ENCODE measurements at places on chromosomes 1 and 21.
A peak's percentile ranks its signal among the peaks of the same experiment; 100 is the strongest.

GRCh38 chr1:77468949-77469710 lies 187.3 kb downstream of the AK5 start:
- no peak for DNase-seq

- DNase-seq, result no peak
Measured at GRCh38 chr1:160625725-160626498, 20.9 kb downstream of the SLAMF1 start.

DNA sequence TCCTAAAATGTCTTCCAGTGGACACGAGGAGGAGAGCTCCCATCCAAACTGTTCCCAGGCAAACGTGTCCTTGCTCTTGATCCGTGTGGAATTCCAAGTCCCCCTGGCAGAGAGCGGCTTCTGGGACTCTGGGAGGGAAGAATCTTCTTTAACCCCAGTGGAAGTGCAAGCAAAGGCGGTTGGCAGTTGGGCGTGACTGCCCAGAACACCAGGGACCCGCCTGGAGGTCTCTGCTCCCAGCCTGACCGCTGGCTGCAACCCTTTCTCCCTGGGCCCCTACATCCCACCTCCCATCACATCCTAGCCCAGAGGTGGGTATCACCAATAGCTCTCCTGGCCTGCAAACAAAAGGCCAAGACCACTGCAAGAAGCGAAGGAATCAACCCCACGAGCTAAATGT lies 17.8 kb downstream of the CASZ1 start:
- DNase-seq, result no peak

DNA sequence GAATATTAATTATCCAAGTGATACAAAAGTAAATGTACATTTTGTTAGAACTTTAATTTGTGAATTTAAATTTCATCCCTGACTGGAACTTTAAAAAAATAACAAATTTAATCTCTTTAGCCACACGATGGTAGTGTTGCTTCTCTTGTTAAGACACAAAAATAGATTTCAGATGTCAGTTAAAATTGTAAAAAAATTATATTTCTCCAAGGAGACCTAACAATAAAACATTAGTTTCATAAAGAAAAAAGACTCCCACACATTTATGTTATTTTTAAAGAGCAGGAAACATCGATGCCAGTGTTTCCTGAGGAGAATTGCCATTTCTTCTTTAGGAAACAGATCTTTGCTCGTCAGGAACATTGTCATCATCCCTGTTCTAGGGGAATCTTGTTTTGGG lies 74.0 kb upstream of the DEPDC1 start:
- DNase-seq, result no peak

GRCh38 chr1:20640183-20640597 lies 6.9 kb downstream of the PINK1 start:
- DNase-seq, result peak; percentile 69

DNA sequence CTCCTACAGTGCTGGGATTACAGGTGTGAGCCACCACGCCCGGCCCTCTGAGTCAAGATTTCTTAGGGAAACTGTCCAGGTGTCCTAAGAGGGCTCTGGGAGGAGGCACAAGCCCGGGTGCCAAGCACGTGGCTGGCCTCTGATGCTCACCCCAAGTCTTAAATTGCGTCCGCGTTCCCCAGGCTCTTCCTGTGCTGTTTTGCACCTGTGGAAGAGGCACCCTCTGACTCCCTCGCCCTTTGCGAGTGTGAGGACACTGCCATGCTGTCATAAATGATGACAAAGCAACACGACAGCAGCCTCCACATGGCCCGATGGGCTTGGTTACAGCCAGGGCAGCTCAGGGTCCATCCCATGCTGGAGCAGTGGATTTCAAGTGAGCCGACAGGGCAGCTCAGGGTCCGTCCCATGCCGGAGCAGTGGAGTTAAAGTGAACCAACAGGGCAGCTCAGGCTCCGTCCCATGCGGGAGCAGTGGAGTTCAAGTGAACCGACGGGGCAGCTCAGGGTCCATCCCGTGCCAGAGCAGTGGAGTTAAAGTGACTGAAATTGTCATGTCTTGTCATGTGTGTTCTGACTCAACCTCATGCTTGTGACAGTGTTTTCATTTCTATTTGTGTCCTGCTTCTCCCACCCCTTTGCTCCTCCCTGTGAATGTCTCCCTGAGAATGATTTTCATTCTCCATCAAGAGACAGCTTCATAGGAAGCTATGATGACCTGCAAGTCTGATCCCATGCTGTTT lies 33.9 kb downstream of the PCNT start:
- no peak for DNase-seq

DNA sequence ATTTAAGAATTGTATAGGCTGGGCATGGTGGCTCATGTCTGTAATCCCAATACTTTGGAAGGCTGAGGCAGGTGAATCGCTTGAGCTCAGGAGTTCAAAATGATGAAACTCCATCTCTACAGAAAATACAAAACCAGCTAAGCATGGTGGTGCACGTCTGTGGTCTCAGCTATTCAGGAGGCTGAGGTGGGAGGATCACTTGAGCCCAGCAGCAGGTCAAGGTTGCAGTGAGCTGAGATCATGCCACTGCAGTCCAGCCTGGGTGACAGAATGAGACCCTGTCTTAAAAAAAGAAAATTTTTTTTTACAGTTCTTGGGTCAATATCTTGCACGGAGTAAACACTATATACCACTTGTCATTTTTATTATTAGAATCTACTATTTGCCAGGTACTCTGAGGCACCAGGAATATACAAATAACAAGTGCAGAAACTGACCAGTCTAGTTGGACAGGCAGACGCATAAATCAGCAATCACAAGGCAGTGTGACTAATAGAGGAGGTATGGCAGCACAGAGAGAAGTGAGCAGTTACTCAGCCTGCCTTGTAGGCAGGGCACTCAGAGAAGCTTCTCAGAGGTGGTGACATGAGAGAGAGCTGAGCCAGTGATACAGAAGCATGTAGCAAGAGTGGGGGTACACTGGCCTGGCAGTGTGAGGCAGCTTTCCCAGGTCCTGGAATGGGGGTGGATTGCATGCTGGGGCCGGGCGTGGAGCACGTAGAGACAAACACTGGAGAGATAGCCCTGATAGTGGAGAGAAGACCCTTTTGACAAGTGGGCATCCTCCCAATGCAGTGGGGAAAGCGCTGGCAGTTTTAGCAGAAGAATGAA lies 8.0 kb downstream of the PHLDA3 start:
- DNase-seq, result no peak

DNA sequence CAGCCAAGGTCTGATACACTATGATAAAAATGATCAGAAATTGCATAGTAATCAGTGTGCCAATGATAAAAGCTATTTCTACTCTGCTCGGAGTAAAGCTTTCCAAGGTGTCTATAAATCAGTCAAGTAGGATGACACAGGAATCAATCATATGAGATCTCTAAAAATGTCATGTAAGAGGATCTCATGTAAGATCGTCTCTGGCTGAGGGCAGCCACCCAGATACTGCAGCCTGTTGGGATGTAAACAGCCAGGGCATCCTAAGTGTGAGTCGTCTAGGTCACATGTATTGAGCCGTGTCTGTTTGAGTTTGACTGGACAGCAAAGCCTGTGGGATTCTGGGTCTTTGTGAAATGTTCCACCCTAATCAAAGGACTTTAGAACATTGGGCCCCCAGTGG lies 2.8 kb upstream of the TEX35 start:
- DNase-seq, result no peak

GRCh38 chr1:23198373-23198772 lies 18.9 kb downstream of the HTR1D start:
- no peak for DNase-seq

GRCh38 chr1:238675221-238675620 lies 711.1 kb upstream of the CHRM3 start:
- DNase-seq, result no peak

DNA sequence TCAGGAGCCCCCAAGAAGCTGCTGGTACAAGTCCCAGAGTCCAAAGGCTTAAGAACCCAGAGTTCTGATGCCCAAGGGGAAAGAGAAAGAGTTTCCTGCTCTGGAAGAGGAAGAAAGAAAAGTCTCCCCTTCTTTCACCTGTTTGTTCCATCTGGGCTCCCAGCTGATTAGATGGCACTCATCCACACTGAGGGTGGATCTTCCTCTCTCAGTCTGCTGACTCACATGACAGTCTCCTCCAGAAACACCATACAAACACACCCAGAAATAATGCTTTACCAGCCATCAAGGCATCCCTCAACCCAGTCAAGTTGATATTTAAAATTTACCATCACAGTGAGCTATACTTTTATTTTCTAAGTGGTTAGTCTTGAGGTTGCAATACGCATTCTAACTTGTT lies 257.9 kb downstream of the PAPPA2 start:
- no peak for DNase-seq

DNA sequence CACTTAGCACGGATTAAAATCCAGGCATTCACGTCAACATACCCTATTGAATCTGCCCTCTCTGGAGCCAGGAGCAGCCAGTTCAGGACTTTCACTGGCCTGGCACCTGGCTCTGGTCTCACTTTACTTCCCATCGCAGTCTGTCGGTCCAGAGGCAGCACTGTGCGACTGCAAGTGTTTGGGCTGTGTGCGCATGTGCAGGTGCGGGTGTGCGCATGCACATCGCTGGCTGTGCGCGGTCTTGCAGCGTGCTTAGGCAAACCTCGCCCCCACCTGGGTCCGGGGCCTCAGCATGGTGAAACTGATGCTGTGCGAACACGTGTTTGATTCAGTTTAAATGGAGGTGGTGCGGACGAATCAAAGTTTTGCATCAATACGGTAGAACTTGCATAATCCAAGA lies 38.0 kb downstream of the ATF3 start:
- no peak for DNase-seq

- no peak for DNase-seq
Measured at GRCh38 chr1:194485432-194485831, 1299.0 kb upstream of the B3GALT2 start.

DNA sequence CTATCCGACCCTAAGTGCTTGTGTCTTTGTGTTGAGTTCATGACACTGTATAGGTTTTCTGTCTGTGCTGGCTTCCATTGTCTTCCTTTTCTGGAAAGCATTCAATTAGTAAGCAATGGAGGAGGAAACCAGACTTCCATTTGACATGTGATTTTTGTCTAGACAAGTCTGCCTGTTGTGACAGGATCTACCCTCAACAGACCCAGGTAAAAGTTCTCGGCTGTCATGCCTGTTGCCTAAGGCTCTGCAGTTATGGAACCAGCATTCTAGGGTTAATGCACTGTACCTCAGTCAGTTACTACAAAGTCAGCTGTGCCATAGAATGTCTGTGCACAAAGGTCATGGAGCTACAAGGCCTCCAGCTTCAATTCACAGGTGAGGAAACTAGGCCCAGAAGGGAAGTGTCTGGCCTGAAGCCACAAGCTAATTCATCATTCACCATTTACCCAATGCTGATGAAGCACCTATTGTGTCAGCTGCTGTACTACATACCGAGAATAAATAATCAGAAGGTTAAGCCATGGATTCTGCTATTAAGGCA lies 72.3 kb downstream of the PLPP3 start:
- no peak for DNase-seq

DNA sequence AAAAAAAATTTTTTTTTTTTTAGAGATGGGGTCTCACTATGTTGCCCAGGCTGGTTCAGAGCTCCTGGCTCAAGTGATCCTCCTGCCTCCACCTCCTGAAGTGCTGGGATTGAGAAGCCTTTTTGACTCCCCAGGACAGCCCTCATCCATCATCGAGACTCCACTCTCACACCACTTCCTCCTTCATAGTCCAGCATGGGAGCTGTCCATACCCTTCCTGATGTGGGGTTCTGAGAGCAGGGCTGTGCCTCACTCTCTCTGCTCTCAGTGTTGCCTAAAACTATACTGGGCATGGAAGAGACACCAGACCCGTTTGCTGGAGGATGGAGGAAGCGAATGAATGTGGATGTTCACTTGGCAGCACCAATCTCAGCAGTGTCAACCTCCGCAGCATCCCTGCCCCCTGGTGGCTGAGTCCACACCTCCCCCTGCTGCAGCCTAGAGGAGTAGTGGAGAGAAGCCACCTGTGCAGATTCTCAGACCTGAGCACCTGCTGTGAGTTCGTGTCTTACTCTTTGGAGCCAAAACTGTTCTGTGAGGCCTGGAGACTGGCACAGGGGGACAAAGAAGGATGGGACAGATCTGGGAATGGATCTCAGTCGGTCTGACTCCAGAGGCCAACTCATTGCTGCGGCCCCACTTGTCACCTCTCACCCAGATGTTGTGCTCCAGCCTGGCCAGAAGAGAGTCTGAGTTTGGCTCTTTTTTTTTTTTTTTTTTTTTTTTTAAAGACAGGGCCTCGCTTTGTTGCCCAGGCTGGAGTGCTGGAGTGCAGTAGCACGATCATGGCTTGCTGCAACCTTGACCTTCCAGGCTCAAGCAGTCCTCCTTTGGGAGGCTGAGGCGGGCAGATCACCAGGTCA lies 17.7 kb downstream of the TINAGL1 start:
- DNase-seq, result peak; percentile 54

- no peak for DNase-seq
Measured at GRCh38 chr1:110523011-110523410, 4.0 kb upstream of the KCNA10 start.

DNA sequence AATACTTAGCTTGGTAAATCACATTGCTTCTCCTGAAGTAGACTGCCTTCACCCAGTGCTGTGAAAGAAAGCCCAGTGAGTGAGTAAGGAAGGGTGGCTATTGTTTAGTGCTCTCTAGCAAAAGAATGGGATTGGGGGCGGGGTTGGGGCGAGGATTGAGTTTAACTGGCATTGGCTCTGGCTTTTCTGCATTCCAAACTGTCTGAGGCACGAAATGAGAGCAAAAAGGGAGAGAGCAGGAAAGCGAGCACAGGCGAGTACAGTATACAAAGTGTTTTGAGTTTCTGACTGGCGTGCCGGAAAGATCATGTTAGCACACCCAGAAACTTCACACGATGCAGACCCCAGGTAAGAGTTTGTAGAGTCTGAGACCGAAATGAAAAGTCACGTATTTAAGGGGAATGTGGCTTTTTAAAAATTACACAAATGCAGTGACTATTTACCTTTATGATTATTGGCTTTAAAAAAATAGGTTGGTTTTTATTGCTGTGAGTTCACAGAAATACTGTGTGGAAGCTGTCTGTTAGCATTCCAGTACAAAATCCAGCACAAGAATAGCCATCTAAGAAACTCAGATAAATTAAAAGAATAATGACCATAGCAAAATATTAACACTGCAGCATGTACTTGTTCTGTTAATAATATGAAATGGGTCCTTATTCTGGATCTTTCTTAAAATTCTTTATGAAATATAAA lies 155.4 kb downstream of the CLEC20A start:
- DNase-seq, result no peak

DNA sequence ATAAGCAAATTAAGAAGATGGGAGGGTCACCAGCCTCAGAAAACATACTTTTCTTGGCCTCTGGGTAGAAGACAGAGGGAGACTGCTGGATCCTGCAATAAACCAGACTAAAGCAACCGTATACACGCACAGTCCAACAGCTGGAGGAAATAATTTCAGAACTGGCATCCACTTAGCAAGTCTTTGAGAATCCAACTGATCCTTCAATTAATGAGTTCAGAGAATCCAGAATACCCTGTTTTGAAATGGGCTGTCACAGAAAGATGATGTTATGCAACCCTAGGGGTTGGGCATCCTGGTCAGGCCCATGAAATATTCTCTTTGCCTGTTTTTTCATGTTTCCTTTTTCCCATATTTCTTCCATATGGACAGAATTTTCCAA lies 134.0 kb upstream of the MAGI3 start:
- no peak for DNase-seq

GRCh38 chr1:33946836-33947235 lies 83.0 kb downstream of the HMGB4 start:
- DNase-seq, result no peak

All from CD4-positive, alpha-beta T cell treated with Interleukin-21 for 1 hour (primary cell).